ENCODE measurements at places on chromosomes 1 and 21.

DNA sequence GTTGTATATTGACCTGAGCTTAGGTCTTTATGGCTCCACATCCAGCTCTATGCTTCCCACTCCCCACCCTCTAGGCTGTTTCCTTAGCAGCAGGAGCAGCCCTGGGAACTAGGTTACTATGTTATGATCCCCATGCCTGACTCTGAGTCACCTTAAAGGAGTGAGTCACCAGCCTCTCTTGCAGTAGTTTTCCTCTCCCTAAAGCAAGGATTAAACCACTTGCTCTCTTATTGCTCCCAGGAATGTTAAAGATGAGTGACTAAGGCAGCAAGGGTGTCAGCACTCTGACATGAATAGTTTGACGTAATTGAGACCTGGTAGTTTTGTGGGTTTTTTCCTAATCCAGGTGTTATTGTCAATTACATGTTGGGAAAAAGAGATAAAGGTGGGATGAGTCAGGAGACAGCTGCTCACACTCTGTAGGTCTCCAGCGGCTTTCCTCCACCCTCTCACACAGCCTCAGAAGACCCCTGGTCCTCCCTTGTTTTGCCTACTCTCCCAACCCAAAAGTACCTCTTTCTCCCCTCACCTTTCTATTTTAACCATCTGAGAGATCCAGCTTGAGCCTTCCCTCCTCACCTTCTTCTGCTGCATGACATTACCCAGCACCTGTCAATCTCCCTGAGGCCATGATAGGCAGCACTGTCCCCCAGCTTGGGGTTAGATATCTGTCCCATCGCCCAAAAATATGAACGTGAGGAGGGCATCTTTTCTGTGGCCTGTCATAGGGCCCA, 369.1 kb upstream of the VAMP3 start:
- DNase-seq, result no peak

DNA sequence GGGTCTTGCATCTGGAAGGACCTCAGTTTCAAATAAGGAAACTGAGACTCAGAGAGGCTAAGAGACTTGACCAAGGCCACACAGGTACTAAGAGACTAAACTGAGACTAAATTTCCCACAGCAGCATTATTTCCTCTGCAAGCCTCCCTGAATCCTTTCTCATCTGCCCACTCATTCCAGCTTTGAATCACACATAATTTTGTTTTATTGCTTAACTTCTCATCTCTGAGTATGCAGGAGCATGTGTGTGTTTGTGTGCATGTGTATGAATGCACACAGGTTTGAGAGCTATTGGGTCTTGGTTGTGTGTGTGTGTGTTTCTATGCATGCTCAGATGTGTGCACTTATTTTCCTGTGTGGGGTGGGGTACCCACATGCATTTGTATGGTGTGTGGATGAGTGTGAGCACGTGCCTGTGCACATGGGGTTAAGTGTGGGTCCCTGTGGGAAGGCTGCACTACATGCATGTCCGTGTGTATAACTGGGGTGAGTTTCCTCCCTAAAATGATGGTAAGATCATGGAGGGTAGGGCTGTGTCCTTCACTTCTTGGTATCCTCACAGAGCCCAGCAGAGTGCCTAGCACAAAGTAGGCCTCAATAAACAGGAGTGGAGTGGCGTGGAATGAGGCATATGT, 74.4 kb upstream of the ZC3H12A start:
- DNase-seq, result no peak

DNA sequence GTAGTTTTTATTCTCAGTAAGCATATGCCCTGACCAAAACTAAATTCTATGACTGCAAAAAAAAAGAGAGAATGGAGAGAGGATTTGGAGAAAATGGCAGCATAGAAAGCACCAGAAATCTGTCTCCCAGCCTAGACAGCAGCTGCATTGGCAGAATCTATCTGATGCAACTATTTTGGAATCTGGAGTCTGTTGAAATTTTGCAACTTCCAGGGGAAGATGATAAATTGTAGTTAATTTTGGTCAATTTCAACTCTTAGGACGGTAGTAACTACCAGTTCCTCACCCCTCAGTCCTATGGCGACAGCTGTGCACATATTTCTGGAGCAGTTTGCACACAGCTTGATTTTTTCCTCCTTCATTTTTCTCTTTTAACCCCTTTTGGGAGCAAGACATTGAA, 10.9 kb downstream of the EXO5 start:
- DNase-seq, result no peak

GRCh38 chr1:163410073-163410999, 88.6 kb downstream of the NUF2 start:
- peak; percentile 32 for DNase-seq

- DNase-seq, result no peak
Observed at GRCh38 chr21:41325138-41325912, 8.7 kb downstream of the FAM3B start.

DNA sequence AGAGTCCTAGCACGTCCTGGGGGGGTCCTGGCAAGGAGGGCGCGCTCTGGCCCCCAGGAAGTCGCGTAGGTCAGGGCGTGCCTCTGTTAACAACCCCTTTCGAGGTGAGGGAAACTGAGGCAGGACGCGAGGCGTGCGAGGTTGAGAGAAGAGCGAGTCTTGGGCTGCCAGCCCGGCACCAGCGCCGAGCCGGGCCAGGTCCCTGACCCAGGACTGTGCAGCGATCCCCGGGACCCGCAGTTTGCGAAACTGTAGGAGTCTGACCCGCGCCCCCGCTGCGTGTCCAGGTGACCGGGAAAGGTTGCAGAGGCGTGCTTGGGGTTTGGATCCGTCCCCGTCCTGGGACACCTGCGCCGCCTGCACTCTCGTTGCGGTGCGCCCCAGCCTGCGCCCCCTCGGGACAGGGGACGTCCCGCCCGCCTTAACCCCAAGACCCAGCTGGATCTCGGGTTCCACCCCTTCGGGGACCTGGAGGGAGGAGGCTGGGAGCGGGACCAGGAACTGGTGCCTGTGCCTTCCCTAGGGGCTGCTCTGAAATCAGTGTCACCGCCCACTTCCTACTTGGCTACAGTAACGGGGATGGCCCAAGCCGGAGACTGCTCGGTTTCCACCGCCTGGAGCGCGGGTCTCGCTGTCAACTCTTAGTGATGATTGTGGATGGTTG, 493 bp downstream of the DISC1 start:
- DNase-seq, result peak; percentile 70

DNA sequence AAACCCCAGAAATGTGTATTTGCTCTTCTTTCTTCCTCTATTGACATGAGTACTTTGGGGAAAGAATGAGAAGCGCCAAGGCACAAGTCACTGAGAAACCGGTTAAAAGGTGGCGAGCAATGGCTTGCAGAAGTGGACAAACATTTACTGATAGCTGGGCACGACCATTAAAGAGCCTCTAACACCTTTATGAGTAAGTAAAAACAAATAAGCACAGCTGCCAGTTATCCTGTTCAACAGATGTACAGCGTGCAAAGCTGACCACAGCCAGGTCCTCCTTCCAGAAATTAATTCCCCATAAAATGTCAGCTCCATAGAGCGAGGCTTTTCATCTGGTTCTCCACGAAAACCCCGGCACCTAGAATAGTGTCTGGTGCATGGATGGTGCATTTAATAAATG, 72.7 kb downstream of the CAPZB start:
- no peak for DNase-seq

DNA sequence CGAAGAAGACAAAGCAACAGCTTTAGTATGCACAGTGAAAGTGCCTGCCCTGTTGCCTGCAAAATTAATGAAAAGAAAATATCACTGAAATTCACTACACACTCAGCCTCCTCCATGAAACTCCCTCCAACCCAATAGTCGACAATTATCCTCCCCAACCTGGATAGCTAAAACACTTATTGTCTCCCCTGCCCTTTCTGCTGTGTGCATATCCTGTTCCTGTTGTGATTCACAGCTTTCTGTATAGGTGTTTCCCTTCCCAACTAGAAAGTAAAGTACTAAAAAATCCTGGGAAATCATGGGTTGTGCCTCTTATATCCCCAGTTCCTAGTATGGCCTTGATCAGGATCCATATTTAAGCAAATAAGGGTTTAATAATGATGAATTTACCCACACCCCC, 412.1 kb downstream of the LTN1 start:
- DNase-seq, result no peak

GRCh38 chr1:52080014-52080415, 23.9 kb downstream of the BTF3L4 start:
- no peak for DNase-seq

DNA sequence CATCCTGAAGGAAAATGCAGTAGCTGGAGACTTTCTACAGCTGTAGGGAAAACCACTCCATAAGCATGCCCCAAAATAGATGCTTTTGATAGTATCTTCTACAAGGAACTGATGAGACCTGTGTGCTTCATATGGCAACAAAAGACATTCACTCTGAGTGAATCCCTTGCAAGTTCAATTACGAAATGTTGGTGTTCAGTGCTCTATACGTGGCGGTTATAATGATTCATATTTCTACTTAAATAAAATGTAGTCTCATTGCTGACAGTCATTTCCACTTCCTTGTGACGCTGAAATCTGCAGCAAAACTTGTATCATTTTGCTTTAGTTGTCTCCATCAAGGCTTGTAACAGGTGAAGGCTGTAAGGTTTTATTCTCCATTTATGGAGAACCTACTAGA, 20.6 kb downstream of the TOR1AIP2 start:
- DNase-seq, result no peak

Data from activated CD4-positive, alpha-beta memory T cell treated with anti-CD3 and anti-CD28 coated beads for 36 hours (primary cell).